ENCODE measurements at places on chromosomes 1 and 21. TPM values are rescaled to one million over a fixed set of nuclear protein-coding genes. Genes with fewer than 3 reads are reported as not detected.

The SH2D5 gene
- 0.53 TPM for total RNA-seq

The GJC2 gene
- total RNA-seq = 0.26 TPM

The KCNQ4 gene
- 2.9 TPM for total RNA-seq

The ANGPTL3 gene
- total RNA-seq = not detected

The MARK1 gene
- 2.7 TPM for total RNA-seq

The MECR gene
- 26.5 TPM for total RNA-seq

The SYNC gene
- 162 TPM for total RNA-seq

The POTED gene
- total RNA-seq = not detected

The LDLRAD1 gene
- total RNA-seq = not detected

The FCER1G gene
- 4.2 TPM for total RNA-seq

Measured in gastrocnemius medialis (tissue), 4 donors.